ENCODE measurements at places on chromosomes 11 and 22.

DNA sequence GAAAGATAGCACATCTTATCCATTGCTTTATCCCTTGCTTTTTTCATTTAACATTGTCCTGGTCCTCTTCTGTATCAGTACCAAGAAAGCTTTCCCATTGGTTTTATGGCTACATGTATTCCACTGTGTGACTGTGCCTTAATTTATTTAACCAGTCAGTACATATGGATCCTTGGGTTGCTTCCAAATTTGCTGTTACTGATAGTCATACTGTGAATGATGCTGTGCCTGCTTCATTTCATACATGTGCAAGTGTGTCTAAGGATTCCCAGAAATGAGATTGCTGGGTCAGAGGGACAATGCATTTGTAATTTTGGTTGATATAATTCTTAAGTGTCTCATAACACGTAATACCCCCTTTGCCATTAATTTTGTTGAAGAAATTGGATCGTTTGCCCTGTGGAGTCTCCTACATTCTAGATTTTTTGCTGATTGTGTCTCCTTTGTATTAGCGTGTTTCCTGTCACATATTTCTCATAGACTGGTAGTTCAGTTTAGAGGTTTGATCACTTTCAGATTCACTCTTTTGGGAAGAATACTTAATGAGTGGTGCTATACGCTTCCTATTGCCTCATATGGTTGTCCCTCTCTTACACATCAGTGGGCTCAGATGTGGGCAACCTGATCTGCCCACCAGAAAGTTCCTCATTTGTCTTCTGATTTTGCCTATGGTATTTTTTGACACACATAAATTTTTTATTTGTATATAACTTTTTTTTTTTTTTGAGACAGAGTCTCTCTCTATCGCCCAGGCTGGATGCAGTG lies 35.3 kb downstream of the MYBPC3 start:
- no peak for DNase-seq

DNA sequence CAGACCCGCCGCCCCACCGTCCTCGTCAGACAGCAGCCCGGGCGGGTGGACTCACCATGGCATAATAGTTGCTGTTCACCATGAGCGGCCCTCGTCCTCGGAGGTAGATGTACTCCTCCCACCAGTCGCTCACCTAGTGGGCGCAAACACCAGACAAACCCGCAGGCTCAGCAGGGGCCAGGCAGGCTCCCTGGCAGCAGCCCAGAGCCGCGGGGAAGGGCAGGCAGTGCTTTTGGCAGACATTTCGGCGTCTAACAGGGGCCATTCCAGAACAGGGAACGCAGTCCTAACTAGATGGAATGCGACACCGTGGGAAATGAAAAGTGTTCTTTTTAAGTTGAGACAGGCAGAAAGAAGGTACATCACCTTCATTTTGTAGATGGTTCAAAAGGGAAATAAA lies 44.9 kb downstream of the CPT1A start:
- no peak for DNase-seq

DNA sequence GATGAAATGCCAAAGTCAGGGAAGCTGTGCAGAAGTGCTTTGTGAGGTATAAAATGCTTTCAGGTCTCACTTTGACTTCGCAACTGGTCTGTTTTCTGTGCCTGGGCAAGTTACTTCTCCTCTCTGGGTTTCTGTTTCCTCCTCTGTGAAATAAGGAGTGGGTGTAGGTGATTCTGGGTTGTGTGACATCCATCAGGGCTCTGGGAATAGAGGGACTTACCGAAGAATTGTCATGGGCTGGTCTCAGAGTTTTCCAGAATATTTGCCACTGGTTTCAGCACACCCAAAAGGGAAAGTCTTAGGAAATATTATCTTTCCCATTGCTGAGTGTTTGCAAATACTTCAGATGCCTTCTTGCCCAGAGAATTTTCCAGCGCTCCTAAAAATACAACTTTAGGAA lies 118.4 kb downstream of the KIAA1671 start:
- no peak for DNase-seq

DNA sequence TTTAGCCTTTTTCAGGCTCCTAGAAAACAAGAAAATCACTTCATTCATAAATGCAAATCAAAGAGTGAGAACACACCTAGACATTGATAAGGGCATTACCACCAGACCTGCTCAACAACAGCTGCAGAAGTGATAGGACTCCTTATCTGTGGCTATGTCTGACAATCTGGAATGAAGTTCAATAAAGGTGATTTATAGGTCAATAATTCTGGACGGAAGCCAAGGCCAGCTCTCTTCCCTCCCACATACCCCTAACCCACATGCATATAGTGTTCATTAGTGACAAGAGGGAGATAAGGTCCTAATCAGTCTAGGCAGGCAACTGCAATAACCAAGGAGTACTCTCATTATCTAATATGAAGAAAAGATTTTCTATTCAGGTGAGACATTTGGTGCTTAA lies 111.3 kb downstream of the ETS1 start:
- no peak for DNase-seq

DNA sequence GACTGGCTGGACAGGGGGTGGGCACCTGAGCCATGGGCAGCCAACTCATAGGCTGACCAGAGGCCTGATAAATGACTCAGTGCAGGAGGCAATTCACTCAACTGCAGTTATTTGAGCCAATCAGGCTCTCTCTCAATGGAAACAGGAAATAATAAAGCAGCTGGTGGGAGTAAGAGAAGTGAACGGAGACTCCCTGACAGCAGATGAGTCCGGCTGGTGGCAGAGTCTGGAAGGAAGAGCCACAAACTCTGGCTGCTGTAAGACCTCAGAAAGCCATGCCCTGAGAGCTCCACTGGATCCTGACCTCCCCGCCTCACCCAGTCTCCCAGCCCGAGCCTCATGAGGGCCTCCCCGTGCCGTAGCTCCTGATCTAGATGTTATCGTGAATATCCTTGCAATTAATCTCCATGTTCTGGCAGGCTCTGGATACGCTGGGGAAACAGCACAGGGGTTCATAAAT lies 69.8 kb downstream of the TRIM29 start:
- DNase-seq: peak; percentile 63

DNA sequence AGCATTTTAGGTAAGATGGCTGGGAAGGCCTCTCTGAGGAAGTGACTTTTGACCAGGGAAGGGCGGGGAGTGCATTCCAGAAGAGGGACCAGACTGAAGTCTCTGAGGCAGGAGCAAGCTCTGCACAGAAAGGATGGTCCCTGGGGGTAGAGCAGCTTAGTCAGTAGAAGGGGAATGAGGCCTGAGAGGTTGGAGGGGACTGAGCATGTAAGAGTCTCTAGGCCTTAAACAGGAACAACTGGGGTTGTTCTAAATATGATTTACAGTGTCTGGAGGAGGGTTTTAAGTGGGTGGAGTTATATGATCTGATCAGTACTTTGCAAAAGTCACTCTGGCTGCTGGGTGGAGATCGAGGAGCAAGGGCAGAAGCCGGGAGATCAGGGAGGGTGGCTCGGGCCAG lies 31.7 kb upstream of the TEF start:
- no peak for DNase-seq

Measured in NCI-H82 (cell line).